ENCODE measurements at places on chromosomes 13 and 19. TPM values are rescaled to one million over a fixed set of nuclear protein-coding genes. Genes with fewer than 3 reads are reported as not detected.

The TSKS gene
- total RNA-seq = not detected

The ATXN8OS gene
- total RNA-seq = not detected

The KLK12 gene
- total RNA-seq = not detected

The PSG3 gene
- total RNA-seq = not detected

The OR10H5 gene
- total RNA-seq = not detected

The SEMA6B gene
- 116 TPM for total RNA-seq

The FFAR2 gene
- not detected for total RNA-seq

The SAFB2 gene
- 58.9 TPM for total RNA-seq

The FGF9 gene
- total RNA-seq = not detected

The ZNF613 gene
- total RNA-seq = 4.9 TPM

The CYP4F11 gene
- total RNA-seq = not detected

The CEACAM16 gene
- not detected for total RNA-seq

The C19orf85 gene
- not detected for total RNA-seq

The KCNRG gene
- total RNA-seq = 2.2 TPM

The PRSS57 gene
- total RNA-seq = not detected

The GIPC3 gene
- 0.79 TPM for total RNA-seq

The OSCAR gene
- total RNA-seq = not detected

The CGB8 gene
- total RNA-seq = not detected

The TEX29 gene
- total RNA-seq = not detected

The ACER1 gene
- total RNA-seq = not detected

The TEX30 gene
- 37.2 TPM for total RNA-seq

The PODNL1 gene
- total RNA-seq = 0.53 TPM

Data from thoracic aorta endothelial cell (primary cell).